ENCODE measurements at places on chromosomes 12 and 14.

DNA sequence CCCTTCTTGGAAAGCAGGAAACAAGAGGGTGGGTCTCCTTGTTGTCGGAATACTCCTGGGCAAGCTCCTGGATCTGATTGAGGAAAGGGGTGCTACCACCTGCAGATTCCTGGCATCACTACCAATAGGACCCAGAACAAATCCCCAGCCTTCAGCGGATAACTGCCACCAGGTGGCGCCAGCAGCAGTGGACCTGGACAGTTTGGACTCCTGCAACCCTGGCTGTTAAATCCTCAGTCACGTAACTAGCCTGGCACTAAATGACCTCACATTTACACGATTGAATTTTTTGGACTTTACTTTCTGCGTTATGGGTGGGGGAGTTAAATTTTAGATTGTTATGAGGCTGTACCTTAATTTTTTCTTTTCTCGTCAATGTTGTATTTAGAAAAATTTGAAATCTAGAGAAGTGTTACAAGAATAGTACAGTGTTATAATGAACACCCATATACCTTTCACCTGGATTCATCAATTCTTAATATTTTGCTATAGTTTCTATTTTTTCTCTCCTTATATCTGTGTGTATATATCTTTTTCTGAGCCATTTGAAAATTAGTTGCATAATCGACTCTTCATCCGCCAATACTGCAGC is 95.6 kb downstream of the GAS2L3 start:
- peak; percentile 66 for DNase-seq

DNA sequence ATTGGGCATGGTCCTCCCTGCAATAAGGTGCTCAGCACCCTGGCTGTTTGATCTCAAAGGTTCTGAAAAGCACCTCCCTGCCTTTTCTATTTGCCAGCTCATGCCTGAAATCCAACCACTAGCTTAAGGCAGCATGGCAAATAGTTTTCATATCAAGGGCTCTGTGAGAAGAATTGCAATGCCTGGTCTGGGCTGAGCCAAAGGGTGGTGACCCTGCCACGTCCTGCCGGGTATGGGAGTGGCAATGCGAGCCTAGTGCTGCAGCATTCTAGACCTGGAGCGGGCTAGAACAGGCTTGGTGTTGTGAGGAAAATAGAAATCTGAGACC is 2.3 kb upstream of the SCNN1A start:
- no peak for DNase-seq

GRCh38 chr12:95880895-95881294 is 22.1 kb downstream of the SNRPF start:
- no peak for DNase-seq

DNA sequence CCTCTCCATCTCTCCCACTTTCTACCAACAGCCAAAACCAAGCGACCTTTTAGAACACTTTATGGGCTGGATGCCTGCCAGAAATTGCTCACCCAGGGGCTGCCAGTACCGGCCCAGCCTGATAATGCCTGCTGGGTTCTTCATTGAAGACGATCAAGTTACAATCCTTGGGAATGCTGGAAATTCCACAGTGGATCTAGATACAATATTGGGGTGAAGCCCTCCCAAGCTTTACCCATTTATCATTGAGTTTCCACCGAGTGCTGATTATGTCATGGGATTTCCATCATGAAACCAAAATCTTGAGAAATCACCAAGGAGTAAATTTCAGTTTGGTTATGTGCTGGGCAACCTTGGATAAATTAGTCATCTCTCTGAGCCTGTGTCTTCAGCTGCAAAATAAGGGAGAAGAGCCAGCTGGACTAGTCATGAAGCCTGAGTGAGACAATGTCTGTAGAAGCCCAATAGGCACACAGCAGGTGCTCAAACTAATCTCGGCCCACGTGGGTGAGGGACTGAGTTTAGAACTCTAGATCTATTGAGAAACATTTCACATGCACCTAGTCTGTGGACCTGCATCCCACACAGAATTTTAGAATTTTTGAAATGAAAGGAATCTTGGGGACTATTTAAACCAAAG is 75.5 kb upstream of the CLMN start:
- DNase-seq, result no peak

All from dorsolateral prefrontal cortex (tissue), 122 donors.